ENCODE measurements at places on chromosomes 6 and 20.

DNA sequence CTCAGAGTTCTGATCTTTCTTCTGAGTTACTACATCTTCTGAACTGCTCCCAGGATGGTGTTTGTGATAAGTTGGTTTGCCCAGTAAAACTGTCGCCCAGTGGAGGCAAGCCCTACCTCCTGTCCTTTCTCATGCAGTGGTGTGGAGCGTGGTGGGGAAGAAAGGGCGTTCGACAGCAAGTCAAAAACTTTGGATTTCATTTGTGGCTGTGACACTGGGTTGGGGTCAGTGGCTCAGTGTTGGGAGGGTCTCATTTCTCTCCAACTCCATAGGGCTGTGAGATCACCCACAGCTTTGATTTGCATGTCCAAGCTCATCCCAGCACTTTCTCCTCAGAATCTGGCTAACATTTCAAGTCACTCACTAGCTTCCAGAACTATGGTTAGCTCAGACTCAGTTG, 17.5 kb upstream of the SLC22A2 start:
- no peak for DNase-seq

GRCh38 chr20:57501461-57502335, 23.2 kb downstream of the CTCFL start:
- DNase-seq, result peak; percentile 46

GRCh38 chr6:699319-699718, 6.4 kb upstream of the EXOC2 start:
- DNase-seq, result no peak

DNA sequence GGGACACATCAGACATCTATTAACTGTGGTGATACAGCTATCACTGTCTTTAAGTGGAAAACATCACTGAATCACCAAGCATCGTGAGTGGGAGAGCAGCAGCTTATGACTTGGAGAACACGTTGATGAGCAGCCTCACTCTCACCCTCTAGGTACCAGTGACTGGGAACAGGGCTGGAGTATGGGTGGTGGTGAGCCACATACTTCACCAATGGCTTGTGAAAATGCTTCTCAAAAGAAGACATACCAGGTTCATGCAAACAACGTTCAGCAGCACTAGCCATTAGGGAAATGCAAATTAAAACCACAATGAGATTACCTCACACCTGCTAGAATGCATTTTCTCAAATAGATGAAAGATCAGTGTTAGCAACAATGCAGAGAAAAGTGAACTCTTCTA, 25.3 kb downstream of the SNX5 start:
- DNase-seq, result no peak

DNA sequence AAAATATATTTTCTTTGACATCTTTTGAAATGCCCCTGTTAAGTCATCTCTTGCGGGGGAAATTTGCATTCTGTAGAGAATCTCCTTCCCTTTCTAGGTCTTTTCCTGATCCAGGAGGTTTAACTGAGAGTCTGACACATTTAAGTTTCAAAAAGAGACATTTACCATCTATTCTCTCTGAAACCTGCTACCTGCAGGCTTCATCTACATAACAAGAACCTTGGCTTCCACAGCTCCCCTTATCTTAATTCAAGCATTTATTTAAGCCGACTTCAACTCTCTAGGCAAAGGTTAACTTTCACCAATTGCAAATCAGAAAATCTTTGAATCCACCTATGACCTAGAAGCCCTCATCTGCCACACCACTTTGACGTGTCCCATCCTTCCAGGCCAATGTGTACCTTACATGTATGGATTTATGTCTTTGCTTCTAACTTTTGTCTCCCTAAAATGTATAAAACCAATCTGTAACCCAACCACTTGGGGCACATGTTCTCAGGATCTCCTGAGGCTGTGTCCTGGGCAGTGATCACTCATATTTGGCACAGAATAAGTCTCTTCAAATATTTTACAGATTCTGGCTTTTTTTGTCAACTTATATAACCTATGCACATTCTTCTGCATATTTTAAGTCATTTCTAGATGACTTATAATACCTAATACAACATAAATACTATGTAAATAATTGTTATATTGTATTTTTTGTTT, 666.7 kb downstream of the UTRN start:
- DNase-seq, result no peak

- no peak for DNase-seq
Observed at GRCh38 chr6:1415416-1416063, 26.2 kb downstream of the FOXF2 start.

- no peak for DNase-seq
Observed at GRCh38 chr20:52926505-52926904, 45.7 kb upstream of the TSHZ2 start.

GRCh38 chr20:32672394-32672981, 1.3 kb downstream of the C20orf203 start:
- no peak for DNase-seq

GRCh38 chr6:98633886-98634285, 200.5 kb upstream of the POU3F2 start:
- DNase-seq, result no peak

DNA sequence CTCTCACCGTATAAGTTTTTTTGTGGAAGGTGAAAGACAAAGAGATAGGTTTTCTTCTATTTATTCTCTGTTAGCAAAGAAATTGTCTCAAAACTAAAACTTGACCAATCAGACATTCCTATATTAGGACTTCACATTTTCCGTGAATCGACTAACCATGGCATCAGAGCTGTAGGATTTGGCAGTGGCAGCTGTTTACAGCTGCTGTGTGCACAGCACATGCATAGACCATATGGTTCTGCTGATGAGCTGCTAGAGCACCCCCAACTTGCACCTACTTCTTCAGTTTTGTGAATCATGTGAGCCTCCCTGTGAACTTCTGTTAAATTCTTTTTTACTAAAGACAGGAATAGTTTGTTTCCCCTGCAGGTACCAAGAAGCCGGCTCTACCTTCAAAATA, 157.9 kb downstream of the RFX6 start:
- DNase-seq, result no peak

- DNase-seq, result no peak
Observed at GRCh38 chr6:686497-686896, 6.4 kb downstream of the EXOC2 start.

DNA sequence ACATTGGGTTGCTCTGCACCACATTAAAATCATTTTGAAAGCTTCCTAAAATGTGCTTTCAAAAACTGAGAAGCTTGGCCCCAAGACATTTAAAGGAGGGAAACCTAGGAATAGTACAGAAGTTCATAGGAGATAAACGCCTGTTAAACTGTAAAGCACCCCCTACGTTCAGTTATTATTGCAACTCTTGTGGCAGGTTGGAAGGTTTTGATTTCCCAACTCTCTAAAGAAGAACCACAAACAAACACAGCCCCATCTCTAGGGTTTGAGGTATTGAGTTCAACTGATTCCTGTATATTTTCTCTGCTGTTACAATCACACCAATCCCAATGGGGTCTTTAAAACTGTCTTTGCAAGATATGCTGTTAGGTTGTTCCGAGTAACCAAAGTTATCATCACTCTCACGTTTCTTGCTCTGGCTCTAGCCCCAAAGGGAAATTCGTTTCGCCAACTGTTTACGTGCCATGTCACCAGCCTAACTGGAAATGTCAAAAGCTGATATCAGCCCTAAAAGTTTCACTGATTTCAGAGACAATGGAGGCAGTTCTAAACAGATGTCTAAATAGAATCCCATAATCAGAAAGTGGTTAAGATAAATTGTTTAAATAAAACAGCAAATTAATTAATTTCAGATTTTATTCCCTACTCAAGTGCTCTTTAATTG, 12.1 kb downstream of the TFAP2A start:
- DNase-seq, result no peak

GRCh38 chr6:79034865-79035264, 43.2 kb downstream of the PHIP start:
- peak; percentile 8 for DNase-seq

GRCh38 chr6:116326996-116327395, 43.8 kb upstream of the DSE start:
- DNase-seq, result no peak

DNA sequence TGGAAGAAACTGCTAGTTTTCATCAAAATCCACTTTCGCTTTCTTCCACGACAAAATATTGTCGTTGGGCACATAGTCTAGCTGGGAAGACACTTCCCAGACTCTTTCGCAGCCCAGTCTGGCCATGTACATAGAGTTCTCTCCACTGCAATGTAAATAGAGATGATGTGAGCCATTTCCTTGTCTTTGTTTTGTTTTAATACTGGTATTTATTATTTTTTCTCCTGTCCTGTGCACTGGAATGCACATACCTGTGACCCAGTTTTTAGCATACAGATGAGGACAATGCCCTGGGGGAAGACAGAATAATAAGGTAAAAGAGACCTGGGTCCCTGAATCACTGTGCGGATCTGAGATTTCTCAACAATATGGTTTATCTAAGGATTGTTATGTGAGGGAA, 149.5 kb upstream of the BMP5 start:
- no peak for DNase-seq

DNA sequence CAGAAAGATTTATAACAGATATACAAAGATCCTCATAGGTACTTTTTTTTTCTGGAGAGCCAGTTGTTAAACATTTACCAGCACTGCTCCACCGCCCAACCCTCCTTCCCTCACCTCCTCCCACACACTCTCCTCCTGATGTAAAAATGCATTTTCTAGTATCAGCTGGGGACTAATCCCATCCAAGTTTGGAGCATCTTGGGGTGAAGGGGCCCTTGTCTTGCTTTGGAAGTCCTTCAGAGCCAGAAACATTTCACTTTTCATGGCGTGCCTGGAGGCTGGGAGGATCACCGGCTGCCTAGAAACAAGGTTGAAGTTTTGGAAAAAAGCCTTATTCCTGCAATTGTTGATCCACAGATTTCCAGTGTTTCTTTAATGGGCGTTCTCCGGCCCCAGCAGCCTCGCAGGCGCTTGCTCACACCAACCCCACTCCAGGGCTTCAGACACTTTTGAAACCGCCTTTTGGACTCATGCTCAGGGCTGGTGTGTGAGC, 165.1 kb upstream of the AFDN start:
- no peak for DNase-seq

- peak; percentile 29 for DNase-seq
Observed at GRCh38 chr20:53677447-53678314, 84.0 kb upstream of the ZNF217 start.

DNA sequence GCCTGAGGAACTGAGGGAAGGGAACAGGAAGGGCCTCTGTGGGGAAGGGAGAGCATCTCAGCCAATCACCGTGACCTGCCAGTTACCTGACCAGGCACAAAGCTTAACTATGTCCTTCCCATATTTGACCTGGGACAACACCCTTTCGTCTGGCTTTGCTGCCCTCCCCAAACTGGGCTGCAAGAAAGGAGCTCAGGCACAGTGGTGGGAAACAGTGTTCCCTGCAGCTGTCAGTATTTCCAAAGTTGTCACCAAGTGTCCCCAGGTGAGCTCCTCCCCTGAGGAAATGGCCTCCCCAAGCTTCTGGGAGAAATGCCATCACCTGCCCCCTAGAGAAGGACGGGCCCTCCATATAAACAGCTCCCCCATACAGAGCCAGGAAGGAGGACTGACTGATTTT, 17.9 kb downstream of the NCR2 start:
- DNase-seq, result no peak

- no peak for DNase-seq
Observed at GRCh38 chr6:66198062-66198624, 491.1 kb upstream of the EYS start.

- DNase-seq, result no peak
Observed at GRCh38 chr6:66232890-66233289, 525.9 kb upstream of the EYS start.

DNA sequence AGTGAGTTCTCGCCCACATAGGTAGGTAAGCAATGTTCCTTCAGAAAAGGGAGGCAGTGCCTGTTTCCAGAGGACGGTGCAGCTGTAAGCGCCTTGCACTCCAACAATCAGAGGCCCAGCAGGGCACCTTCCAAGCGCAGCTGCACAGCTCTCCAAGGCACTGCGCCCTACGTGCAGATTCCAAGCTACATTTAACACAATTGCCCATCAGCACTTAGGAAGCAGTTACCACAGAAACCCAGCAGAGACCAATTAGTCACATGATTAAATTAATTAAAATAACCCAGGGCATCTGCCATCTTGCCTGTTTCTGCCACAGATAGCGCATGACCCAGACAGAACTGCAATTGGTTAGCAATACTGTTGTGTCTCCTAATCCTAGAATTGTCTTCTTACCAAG, 65.5 kb downstream of the SOBP start:
- DNase-seq, result no peak

- no peak for DNase-seq
Observed at GRCh38 chr6:50929323-50929722, 110.7 kb downstream of the TFAP2B start.

DNA sequence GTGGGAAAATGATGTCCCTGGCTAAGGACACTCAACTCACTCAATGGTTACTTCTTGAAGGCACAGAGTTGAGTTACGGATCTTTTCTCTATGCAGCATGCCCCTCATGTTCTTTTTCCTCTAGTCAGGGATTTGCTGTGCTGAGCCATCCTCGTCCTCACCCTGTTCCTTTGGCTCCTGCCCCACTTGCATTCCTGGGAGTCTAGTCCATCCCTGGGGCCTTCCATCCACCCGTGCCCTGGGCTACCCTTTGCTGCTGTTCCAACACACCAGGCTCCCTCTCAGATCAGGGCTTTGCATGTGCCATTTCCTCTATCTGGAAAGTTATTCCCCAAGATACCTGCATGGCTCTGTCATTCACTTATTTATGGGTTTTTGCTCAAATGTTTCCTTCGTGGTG, 13.3 kb upstream of the KCNG1 start:
- peak; percentile 63 for DNase-seq

DNA sequence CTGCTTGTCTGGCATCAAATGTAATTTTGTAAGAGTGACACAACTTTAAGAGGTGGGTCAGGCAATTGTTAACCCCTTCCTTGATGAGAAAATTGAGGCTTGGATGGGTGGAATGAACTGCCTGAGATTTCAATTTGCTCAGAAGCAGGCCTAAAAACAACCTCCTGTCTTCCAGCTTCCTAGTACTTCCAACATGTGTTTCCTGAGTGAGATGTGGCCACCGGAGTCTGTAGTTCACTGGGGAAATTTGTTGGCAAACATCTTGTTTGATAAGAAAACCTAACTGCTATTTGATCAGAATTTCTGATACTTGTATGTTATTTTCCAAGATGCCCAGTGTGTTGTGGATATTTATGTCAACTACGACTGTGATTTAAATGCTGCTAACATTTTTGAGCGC, 51.3 kb downstream of the ARFGEF2 start:
- no peak for DNase-seq

DNA sequence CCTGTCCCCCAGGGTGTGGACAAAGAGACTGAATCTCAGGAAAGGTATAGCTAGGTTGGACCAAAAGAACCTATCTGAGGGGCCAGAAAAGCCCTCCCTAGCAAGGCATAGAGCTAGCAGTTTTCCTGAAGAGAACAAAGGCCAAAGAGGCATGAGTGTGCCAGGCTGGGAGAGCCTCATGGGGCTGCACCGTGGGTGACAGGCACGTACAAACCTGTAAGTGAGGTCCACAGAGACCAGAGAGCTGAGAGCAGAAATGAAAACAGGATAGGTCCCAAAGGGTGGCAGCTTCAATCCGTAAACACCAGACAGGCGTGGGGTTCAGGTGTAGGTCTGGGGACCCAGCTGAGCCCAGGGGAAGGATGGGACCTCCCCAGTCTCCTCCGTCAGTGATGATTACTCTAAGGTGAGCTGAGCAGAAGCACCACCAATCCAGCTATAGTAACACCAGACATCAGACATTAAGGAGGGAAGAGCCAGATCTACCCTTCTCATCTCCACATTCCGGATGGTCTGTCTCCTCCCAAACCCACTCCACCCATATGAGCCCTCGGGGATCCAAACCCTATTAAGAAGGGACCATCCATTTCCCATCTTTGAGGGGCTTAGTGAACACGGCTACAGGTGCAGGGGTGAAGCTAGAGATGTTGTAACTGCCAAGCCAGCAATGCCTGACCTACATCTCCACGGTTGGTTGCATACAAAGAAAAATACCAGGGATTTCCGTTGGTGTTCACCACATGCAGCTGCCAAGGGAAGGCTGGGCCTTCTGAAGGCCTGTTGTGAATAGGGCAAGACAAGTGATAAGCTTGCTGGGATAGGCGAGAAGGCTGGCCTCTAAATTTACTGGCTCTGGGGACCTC, 38.3 kb downstream of the BCL2L1 start:
- no peak for DNase-seq

All from AG10803 (cell line).